ENCODE measurements at places on chromosomes 5 and 9. TPM values are rescaled to one million over a fixed set of nuclear protein-coding genes. Genes with fewer than 3 reads are reported as not detected.
A peak's percentile ranks its signal among the peaks of the same experiment; 100 is the strongest.

B4GALT1 gene
- 83.5 TPM for total RNA-seq

DBH gene
- not detected for total RNA-seq

DNA sequence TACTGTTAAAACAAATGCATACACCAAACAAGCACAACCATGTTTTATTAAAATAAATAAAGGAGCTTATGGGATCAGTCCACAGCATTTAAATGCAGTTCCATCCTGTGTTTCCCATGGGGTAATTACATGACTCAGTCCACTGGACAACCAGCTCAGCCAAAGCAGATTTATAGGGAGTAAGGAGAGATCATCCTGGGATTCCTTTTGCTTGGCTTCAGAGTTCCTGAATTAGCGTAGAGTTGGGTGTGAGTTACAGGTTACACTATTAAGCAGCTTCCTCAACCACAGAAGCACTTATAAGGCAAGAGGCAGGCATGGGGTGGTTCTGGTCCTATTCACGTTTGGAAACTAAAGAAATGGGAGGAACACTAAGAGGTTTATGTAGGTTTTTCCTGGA lies 381.1 kb upstream of the ACTBL2 start:
- DNase-seq, result no peak
- peaks cover 20% of the 10 kb centered on the region for H3K4me1 ChIP-seq
- H3K4me3 ChIP-seq, result no peak overlapping the region
- H3K27me3 ChIP-seq, result no peaks in the 10 kb centered on the region
- H3K27ac ChIP-seq, result no peak overlapping the region
- no peaks in the 10 kb centered on the region for H3K36me3 ChIP-seq

ANXA2R gene
- total RNA-seq, result 3.5 TPM

DNA sequence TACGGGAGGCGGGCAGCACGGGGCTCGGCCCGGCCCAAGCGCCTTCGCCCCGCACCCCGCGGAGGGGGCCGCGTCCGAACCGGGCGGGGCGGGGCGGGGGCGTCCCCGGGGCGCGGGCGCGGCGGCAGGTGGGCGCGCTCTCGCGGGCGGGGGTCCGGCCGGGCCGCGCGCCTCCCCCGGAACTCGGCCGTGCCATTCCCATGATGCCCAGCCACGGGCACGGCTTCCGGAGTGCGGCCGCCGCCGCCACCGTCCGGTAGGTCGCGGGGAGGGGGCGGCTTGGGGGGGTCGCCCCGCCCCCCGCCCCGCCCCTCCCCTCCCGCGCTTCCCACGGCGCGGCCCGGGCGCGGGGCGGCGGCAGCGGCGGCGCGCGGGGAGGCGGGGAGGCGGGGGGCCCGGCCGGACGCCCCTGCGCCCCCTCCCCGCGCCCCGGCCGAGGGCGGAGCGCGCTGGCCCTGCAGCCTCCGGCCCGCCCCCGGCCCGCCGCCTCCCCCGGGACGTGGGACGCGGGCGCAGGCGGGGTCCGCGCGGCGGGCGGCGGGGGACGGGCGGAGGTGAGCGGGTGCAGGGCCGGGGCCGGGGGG lies at the start of gene PPP1R26:
Gene PPP1R26, plus strand, starts transcription at position 314 of the 584 bp plus-strand sequence. CDS start 4,729 bp downstream, outside the sequence.
- H3K27me3 ChIP-seq, result peaks cover 3% of the 10 kb centered on the region
- no peaks in the 10 kb centered on the region for H3K36me3 ChIP-seq
- H3K4me3 ChIP-seq, result peak within 1 kb of the TSS; percentile 76
- DNase-seq, result no peak
- peak within 1 kb of the TSS; percentile 63 for H3K27ac ChIP-seq
- peaks cover 12% of the 10 kb centered on the region for H3K4me1 ChIP-seq

- H3K27ac ChIP-seq, result peak overlapping the region; percentile 99
- H3K27me3 ChIP-seq, result no peaks in the 10 kb centered on the region
- peaks cover 17% of the 10 kb centered on the region for H3K36me3 ChIP-seq
These were observed 44.8 kb downstream of the LURAP1L start for GRCh38 chr9:12819436-12820185.

DNA sequence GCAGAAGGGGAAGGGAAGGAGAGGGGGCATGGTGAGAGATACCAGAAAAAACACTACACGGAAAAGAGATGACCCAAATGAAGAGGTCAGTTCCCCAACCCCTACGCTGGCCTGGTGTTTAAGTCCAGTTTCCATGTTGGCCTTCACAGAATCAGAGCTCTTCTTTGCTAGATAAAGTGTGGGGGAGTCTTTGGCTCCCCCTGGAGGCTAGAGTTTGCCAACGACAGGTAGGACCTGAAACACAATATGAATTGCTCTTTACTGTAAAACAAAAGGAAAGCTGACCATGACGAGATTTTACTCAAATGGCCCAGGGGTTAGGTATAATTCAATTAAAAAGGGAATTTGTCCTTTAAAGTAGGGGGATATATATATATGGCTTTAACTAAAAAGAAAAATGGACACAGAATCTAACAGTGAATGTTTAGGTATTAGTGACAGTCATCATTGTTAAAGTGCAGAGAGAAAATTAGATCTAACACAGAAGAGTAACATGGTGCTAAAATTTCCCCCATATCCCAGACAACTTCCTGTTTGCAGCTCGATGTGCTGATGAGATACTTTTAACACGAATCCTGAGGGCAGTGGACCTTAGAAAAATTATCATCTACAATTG lies 92.0 kb downstream of the SV2C start:
- no peaks in the 10 kb centered on the region for H3K36me3 ChIP-seq
- no peaks in the 10 kb centered on the region for H3K4me1 ChIP-seq
- H3K4me3 ChIP-seq, result no peak overlapping the region
- H3K27me3 ChIP-seq, result no peaks in the 10 kb centered on the region

DND1 gene
- total RNA-seq, result 1.3 TPM

GRCh38 chr5:171093598-171093997 lies 215.4 kb upstream of the TLX3 start:
- H3K4me3 ChIP-seq, result no peak overlapping the region
- no peaks in the 10 kb centered on the region for H3K27me3 ChIP-seq
- H3K36me3 ChIP-seq, result peaks cover 15% of the 10 kb centered on the region
- no peak for DNase-seq
- H3K4me1 ChIP-seq, result peaks cover 15% of the 10 kb centered on the region
- no peak overlapping the region for H3K27ac ChIP-seq

DNA sequence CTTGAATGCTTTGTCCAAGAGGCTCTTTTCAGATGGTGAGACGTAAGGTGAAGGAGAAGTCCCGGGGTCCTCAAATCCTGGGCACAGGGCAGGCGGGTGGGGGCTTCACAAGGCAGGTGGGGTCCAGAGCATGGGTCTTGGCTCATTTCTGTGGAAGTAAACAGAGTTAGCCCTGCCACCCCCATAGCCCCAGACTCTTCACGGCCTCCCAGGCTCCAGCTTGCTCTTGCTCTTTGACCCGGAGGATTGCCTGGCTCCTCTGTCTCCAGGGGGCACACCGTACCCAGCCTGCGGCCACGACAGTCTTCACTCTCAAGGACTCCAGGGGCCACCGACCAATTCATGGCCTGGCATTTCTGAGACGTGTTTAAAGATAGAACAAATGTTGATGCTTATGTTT lies 28.8 kb upstream of the POMT1 start:
- peak overlapping the region; percentile 49 for H3K27ac ChIP-seq
- DNase-seq, result peak; percentile 66
- no peak overlapping the region for H3K4me3 ChIP-seq
- H3K36me3 ChIP-seq, result peaks cover 51% of the 10 kb centered on the region
- no peaks in the 10 kb centered on the region for H3K27me3 ChIP-seq
- H3K4me1 ChIP-seq, result peaks cover 3% of the 10 kb centered on the region

GRCh38 chr5:10056228-10056760 lies 193.4 kb downstream of the ATPSCKMT start:
- H3K4me3 ChIP-seq, result no peak overlapping the region
- no peak overlapping the region for H3K27ac ChIP-seq
- no peak for DNase-seq
- no peaks in the 10 kb centered on the region for H3K4me1 ChIP-seq
- peaks cover 9% of the 10 kb centered on the region for H3K36me3 ChIP-seq

CLTB gene
- total RNA-seq, result 63.8 TPM

GFRA3 gene
- total RNA-seq, result 0.23 TPM
